Esophagus squamous epithelium (tissue), 5 donors: ENCODE measurements at places on chromosomes 11 and 22. TPM values are rescaled to one million over a fixed set of nuclear protein-coding genes. Genes with fewer than 3 reads are reported as not detected.

- no peak for DNase-seq
Observed at GRCh38 chr11:23284631-23285030, 424.4 kb upstream of the CCDC179 start.

GRCh38 chr11:4644233-4644632, 451 bp downstream of the OR51E1 start:
- no peak for DNase-seq

GRCh38 chr11:20008190-20008870, 151.9 kb downstream of the DBX1 start:
- no peak for DNase-seq

DNA sequence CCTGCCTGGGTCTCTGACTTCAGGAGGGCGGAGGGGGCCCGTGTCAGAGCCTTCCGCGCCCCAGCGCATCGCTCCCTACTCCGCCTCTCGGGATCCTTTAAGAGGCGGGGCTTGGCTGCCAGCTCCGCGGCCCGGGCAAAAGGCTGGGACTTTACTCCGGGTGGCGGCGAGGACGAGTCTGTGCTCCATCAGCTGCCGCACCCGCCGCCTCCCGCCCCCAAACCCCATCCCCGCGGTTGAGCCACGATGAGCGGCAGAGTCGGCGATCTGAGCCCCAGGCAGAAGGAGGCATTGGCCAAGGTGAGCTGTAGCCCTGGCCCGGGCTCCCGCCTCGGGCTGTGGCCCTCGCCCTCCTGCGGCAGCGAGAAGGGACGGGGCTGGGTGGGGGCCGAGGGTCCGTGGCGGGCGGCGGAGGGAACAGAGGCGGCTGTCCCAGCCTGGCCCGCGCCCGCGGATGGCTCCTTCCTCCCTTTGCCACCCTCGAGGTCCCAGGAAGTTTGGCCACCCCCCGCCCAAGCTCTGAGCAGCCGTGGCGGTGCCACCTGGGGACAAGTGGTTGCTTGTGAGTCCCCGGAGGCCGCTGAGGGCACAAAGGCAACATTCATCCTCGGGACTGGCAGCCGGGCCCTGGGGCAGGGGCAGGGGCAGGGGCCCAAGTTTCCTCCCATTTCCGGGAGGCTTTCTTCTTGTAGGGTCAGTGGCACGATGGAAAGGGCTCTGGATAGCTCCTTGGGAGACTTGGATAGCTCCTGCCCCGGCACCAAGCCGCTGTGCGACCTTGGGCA, at the start of gene SEC14L2:
Gene SEC14L2, plus strand, starts transcription at position 148 of the 785 bp plus-strand sequence. Its CDS starts 99 bp downstream, at position 247.
- DNase-seq: no peak

- DNase-seq: no peak
Observed at GRCh38 chr22:49051491-49052022, 776.1 kb downstream of the BRD1 start.

DNA sequence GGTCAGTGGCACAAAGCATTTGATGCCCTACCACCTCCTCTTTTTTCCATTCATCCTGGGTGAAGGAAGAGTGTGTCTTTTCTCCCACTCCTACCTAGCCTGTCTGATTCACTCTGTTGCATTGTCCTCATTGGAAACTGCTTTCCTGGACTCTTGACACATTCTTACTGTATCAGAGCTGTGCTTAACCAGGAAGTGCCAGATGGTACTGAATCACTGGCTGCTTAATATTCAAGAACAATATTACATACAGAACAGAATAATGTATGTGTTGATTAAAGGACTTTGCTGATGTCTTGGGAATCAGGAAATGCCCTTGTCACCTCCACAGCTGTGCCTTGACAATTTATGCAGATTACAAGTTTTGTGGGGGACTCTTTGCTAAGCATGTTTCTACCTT, 44.4 kb downstream of the SVIP start:
- no peak for DNase-seq

- no peak for DNase-seq
Observed at GRCh38 chr22:26615149-26615548, 2.7 kb downstream of the CRYBB1 start.

The MOGAT2 gene
- total RNA-seq: not detected

The APOL5 gene
- total RNA-seq: not detected

The KRTAP5-7 gene
- total RNA-seq: not detected

The PHOX2A gene
- not detected for total RNA-seq
